ENCODE measurements at places on chromosomes 2 and 18.

- no peak for DNase-seq
These were observed 61.9 kb downstream of the SPRED2 start for GRCh38 chr2:65370387-65371073.

DNA sequence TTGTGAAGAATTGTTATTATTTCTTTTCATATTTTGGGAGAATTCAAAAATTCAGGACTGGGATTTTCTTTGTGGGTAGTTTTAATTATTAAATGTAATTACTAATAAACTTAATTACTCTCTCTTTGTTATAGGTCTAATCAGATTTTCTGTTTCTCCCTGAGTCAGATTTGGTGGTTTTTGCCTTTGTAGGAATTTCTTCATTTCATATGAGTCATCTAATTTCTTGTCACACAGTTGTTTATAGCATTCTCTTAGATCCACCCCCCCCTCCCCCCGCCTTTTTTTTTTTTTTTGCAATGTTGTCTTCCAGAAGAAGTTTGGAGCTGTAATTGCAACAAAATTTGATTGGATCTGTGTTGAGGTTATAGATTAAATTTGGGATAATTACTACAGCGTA, 26.0 kb upstream of the GALR1 start:
- DNase-seq: peak; percentile 74

DNA sequence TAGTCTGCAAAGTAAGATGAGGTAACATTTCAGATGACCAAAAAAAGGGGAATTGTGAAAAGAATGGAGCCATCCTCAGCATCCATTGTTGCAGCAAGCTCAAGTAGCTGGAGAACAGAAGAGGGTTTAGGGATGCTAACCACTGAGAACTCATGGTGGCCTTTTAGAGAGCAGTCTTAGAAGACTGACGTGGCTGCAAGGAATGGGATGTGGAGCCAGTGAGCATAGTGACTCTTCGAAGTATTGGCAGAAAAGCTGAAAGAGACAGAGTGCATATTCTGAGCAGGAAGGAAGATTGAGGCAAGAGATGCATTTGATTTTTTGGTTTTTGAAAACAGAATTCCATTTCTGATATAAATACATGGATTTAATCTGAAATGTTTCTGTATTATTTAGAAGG, 151.2 kb downstream of the UBE2E3 start:
- DNase-seq: no peak

DNA sequence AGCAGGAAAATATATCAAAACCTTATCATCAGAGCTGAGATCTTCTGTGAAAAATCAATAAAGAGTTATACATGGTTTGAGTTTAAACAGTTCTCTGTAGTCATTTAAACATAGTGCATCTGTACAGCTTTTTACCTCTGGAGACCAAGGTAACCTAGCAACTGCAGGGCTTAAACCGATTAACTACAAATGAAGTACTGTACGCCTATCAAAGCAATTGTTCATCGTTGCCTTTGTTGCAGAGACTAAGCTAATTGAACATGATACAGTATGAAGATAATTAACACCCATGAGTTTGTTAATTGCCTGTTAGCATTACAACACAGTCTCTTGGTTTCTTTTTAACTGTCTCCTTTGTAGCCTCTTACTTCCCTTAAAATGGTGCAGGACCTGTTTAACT, 147.9 kb downstream of the LNPK start:
- DNase-seq: no peak

DNA sequence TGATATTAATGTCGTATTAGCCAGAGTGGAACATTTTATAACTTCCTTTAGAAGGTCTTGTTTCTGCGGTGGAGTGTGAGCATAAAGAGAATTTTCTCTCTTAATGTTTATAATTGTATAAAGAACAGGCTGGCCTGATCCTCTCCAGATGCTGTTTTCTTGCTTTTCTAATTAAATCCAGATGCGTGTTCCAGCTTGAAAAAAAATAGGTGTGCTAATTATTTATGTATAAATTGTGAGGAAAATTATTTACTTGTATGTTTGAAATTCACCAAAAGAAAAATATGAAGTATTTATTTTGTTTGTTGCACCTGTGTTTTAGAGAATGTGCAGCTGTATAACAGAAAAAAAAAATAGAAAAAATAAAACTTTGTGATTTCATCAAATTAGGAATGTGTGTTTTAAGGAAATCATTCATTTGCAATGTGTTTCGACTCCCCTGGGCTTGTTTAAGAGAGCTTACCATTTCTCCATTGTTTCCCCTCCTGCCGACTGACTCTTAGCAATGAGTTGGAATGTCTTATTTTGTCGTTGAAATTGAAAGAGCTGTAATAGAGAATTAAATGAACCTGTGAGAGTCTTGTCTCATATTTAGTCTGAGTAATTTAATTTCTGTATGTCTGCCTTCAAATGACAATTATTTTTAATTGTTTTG, 220.1 kb upstream of the NXPH2 start:
- no peak for DNase-seq

- DNase-seq: no peak
These were observed 82.2 kb downstream of the RAB31 start for GRCh38 chr18:9790261-9790660.

DNA sequence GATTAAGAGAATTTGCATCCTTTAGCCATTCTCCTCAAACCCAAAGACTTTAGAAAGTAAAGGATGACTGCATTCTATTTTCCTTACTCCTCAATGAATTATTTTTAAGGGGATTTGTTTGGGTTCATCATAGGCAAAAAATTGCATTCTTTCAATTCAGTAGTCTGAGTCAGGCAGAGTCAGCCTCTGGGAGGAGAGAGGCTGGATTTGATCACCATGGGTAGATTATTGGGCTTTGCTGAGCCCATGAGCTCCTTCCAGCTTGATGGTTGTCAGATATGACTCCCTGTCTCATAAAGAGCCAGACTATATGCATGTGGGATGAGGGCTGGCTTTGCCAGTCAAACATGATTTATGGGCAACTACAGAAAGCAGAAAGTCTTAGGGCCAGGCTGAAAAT, 101.2 kb downstream of the KCNS3 start:
- no peak for DNase-seq

DNA sequence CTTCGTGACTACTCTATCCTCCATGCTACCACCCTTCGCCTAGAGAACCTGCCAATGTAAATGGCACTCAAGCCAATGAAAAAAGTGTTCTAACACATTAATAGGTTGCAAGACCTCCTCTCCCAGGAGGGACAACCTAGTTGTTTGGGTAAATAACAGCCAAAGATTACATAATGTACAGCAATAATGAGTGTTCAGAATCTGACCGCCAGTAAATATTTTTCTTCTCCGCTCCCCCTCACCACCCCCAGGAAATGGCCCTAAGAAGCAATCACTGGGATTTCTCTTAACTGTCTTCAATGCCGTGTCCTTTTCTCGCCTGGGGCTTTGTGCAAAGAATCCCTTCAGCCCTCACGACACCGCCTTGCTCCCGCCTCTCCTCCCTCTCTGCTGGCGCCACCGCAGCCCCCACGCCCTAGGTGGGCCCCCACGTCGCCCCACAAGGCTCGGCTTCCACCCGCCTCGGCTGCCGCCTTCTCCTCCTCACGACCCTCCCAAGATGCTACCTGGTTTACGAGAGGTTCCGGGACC, 458 bp downstream of the HYCC2 start:
- peak; percentile 42 for DNase-seq

- no peak for DNase-seq
These were observed 121.6 kb downstream of the PLCL1 start for GRCh38 chr2:197925976-197926375.

DNA sequence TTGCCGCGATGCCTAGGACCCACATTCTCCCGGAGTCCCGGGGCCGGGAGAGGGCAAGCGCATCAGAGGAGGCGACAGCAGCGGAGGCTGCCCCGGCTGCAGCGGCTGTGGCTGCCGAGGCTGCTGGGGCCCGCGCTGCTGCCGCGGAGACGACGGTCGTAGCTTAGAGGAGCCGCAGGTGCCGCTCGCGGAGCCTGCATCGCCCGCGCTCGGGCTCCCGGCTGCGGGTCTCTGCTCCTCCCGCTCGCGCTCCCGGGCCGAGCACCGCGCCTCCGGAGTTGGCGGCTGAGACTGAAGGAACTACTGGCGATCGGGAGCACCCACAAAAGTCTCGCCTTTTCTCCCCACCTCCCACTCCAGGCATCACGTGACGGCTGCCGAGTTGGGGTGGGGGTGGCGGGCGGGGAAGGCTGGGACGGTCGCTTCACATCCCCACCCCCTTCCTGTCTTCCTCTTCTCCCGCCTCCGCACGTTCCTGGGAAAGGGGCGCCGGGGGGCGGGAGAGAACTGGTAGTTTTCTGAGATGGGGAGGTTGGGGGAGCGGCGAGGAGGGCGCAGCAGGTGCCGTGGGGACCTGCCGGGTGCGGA, at the start of gene LYPD1:
TSS of gene LYPD1 (minus strand) at position 298 of the 588 bp plus-strand sequence. CDS start at position 25, 273 bp downstream.
- no peak for DNase-seq

DNA sequence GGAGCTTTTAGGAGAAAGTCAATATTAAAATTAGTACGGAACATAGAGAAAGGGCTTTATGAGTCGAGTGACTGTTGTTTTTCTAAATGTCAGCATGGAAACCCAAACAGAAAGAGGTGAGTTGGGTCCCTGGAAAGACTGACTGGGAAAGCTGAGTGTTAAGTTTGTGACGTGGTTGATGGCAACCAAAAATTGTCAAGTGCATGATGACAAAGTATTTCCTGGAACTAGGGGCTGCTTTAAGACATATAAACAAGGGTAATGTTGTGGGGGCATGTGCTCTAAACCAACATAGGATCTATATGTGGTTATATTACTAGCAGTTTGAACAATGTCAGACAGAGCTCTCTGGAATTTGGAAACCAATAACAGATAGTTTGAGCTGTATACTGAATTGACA, 50.9 kb upstream of the GPD2 start:
- DNase-seq: no peak

GRCh38 chr18:25998461-25998860, 92.0 kb downstream of the SS18 start:
- DNase-seq: no peak

GRCh38 chr18:8529609-8530008, 79.6 kb upstream of the RAB12 start:
- no peak for DNase-seq

DNA sequence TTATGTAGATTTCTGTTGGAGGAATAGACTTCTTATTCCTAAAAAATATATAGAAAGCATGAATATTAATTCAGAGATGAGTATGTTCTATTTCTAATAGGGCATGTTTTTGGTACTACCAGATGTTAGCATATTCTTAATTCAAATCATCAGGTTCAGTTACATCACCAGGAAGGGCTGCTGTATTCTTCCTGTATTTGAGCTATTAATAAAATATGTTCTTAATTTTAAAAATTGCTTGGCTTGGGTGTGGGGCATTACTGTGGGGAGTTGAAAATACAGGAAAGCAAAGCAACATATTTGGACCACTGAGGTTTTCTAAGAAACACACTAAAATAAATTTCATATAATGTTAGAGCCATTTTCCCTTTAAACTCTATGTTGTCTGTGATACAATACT, 343.0 kb downstream of the EPHA4 start:
- no peak for DNase-seq

- no peak for DNase-seq
These were observed 123.7 kb downstream of the ALPK2 start for GRCh38 chr18:58505181-58505580.

- DNase-seq: no peak
These were observed 8.4 kb upstream of the MEIS1 start for GRCh38 chr2:66426244-66427111.

- no peak for DNase-seq
These were observed 14.7 kb upstream of the DAW1 start for GRCh38 chr2:227856697-227857096.

DNA sequence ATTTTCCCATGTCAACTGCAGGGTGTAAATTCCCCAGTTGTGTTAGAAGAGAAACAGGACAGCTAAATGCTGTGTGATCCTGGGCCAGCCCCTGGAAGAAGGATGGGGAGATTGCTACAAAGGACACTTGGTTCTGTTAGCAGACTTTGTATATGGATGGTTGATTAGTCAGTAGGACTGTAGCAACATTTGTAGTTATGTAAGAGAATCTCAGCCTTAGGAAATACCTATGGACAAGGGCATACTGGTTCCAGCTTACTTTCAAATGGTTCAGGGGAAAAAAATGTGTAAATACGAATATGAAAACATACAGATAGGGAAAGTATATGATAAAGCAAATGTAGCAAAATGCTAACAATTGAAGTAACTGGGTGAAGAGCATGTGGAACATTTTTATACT, 47.6 kb downstream of the GNAL start:
- no peak for DNase-seq

DNA sequence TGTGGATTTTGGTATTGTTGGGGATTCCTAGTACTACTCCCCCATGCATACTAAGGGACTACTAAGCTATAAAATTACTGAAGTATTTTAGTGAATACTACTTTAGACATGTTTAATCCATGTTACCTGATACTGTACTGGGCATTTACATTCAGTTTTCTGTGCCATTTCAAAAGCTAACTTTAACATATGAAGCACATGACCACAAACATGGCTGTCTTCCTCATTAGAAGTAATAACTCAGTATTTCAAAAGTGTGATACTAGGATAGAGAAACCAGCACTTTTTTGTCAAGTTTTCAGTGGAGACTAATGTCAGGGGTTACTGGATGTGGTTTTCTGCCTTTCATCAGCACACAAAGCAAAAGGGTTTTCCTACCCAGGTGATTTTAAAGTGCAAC, 27.9 kb downstream of the WDR33 start:
- no peak for DNase-seq

- DNase-seq: peak; percentile 24
These were observed 230.4 kb downstream of the MEIS1 start for GRCh38 chr2:66665124-66665984.

- peak; percentile 16 for DNase-seq
These were observed 144.0 kb downstream of the GLI2 start for GRCh38 chr2:120879431-120880295.

DNA sequence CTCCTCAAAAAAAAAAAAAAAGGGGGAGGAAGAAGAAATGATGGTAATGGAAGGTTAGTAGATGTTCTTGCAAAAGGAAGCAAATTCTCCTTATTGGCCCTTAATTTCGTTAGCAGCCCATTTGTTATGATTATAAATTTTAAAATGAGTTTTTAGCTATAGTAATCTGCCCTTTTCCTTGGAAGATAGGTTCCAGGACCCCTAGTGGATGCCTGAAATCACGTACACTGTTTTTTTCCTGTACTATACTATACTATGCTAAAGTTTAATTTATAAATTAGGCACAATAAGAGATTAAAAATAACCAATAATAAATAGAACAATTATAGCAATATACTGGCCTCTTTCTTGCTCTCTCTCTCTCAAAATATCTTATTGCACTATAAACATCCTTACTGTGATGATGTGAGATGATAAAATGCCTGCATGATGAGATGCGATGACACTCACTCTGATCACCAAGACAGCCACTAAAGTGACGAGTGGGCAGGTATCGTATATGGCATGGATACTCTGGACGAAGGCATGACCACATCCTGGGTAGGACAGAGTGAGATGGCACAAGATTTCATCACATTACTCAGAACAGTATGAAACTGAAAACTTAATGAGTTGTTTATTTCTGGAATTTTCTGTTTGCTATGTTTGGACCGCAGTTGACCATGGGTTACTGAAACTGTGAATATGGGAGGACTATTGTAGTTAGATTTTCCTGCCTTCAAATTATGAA, 87.2 kb downstream of the KCTD18 start:
- no peak for DNase-seq

DNA sequence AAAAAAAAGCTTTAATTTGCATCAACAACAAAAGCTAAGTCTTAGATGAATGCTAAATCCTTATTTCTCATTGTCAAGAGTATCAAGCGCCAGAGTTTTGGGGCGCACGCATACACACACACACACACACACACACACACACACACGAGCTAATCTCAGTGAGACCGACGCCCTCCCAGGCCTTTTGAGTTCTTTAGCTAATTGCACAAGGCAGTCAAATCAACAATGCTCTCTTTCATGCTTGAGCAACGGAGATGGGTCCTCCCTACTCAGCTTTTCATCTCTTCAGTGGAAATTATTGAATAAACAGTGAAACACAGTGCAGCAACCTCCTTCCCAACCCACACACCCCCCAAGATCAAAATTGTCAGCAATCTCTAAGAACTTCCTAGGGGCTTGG, 19.2 kb downstream of the GKN1 start:
- DNase-seq: no peak
